ENCODE measurements at places on chromosomes 11 and 22. TPM values are rescaled to one million over a fixed set of nuclear protein-coding genes. Genes with fewer than 3 reads are reported as not detected.

- no peak for DNase-seq
Observed at GRCh38 chr11:118148856-118149255, 3.8 kb downstream of the SCN4B start.

DNA sequence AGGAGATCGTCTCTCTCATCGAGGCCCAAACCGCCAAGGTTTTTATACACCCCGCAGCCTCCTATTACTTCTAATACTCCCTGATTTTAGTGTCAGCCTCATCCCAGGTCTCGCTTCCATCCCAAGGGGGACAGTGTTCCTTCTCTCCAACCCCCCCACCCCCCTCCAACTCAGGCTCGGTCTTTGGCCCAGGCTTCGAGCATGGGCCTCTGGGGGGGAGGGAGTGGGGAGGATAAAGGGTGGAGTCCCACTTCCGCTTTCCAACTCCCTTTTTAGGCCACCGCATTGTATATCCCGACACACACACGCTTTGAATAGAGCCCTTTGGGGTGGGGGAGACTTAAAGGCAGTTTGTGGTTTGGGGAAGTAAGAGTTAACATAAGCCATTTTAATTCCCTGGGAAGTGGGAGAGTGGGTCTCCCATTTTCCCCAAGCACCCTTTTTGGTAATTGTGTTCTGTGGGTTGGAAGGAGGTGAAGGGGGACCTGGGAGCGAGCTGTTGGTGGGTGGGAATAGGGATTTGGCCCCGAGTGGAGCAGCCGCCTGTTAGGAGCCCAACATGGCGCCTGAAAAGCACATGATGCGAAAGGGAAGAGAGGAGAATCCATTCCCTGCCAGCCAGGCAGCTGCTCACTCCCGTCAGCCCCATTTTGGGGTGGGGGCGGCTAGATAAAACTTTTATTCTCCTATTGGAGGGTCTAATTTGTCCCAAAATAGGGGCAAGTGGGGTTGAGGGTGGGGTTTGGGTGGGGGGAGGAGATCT lies 844 bp downstream of the PCF11 start:
- DNase-seq: peak; percentile 46

DNA sequence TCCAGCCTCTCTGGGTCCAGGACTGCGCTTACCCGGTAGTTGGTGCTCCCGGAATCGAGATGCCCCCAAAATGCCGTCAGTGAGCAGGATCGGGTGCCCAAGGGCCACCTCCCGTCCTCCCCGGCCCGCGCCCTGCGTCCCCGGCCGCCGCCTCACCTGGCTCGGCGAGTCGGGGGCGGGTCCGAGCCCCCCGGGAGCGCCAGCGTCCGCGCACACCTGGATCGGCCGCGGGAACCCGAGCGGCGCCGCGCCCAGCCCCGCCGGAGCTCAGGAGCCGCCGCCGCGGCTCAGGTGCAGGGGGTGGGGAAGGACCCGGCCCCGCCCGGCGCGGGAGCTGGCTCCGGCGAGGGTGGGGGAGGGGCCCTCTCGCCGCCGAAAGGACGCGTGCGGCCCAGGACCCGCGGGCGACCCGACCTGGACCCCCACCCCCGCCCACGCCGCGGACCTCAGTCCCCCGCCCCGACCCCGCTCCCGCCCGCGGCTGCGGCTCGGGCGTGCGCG lies at the start of gene SHANK2:
Gene SHANK2 (minus strand): TSS at position 309 of the 501 bp plus-strand sequence. CDS start 105,251 bp downstream, outside the sequence.
- no peak for DNase-seq

GRCh38 chr11:42036201-42036600 lies 576.7 kb upstream of the LRRC4C start:
- DNase-seq: no peak

DNA sequence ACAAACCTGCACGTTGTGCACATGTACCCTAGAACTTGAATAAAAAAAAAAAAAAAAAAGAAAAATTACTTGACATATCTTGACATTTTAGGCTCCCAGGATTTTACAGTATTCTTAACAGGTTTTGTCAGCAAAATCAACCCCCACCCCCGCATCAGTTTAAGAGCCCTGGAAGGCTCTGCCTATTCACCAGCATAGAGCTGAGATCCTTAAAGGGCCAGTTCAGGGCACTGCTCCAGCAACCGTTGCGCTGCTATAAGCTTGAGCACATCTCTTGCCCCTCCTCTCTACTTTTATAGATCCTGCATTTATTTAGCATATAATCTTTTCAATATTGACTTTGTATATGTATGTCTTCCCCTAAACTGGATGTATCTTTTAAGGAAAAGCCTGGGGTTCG lies 697 bp upstream of the PAFAH1B2 start:
- no peak for DNase-seq

FOLR3 gene
- not detected for total RNA-seq

YPEL4 gene
- total RNA-seq: 1.7 TPM

Measured in CD8-positive, alpha-beta memory T cell (primary cell).